ENCODE measurements at places on chromosomes 12 and 14. TPM values are rescaled to one million over a fixed set of nuclear protein-coding genes. Genes with fewer than 3 reads are reported as not detected.

DNA sequence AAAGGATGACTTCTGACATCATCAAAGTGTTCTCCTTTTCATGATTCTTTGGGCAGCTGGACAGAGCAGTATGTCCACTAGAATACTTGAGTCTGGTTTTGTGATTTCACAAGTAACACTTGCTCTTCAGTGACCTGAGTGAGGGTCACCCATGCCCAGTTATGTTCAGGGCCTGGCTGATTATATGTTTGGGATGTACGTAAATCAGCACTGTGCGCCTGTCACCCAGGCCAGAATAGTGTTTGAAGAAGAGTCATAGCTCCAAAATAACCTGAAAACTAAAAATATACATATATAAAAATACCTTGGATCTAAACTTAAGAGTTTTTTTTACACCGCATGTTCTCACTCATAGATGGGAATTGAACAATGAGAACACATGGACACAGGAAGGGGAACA lies 3.8 kb downstream of the BICD1 start:
- no peak for DNase-seq

GRCh38 chr14:23723911-23724310 lies 87.7 kb downstream of the DHRS2 start:
- DNase-seq = no peak

GRCh38 chr12:127355061-127355841 lies 911.7 kb upstream of the TMEM132C start:
- no peak for DNase-seq

GRCh38 chr12:44294649-44295048 lies 458.8 kb downstream of the TMEM117 start:
- DNase-seq = no peak

DNA sequence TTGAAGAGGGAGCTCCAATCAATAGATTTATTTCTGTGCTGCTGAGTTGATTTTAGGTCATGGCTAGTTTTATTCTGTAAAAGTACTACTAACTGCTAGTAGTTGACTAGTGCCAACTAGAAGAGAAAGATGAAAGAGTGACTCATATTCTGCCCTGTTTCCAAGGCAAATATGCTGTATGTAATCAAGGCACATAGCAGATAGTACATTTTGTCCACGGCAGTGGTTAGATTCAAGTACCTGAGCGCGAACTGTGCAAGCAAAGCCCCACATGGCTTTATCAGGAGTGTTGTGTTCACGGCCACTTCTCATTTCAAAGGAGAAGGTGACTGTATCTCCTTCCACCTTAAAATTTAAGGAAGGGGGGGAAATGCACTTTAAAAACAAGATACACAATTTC lies 126.8 kb downstream of the TRAFD1 start:
- DNase-seq = no peak

DNA sequence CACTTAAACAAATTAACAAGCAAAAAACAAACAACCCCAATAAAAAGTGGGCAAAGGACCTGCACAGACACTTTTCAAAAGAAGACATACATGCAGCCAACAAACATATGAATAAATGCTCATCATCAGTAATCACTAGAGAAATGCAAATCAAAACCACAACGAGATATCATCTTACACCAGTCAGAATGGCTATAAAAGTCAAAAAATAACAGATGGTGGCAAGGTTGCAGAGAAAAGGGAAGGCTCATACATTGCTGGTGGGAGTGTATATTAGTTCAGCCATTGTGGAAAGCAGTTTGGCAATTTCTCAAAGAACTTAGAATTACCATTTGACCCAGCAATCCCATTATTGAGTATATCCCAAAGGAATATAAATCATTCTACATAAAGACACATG lies 34.6 kb upstream of the NT5DC3 start:
- no peak for DNase-seq

- DNase-seq = no peak
Observed at GRCh38 chr12:50111395-50111692, 692 bp upstream of the COX14 start.

- DNase-seq = no peak
Observed at GRCh38 chr12:4051596-4051995, 178.4 kb upstream of the PARP11 start.

DNA sequence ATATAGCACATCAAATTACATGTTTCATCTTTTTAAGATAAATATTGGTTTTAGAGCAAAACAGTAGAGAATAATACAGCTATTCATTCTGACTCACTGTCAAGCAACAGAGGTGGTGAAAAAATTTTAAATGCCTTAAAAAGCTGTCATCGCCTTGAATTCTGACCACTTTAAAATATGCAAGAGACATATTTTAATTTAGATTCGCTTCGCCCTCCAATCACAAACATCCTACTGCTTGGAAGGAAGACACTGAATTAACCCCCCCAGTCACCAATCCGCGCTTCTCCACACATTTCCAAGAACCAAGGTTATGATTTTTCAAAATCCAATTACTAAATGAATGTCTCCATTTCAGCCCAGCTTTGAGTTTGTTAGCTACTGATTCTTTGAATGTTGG lies 112.4 kb downstream of the TMEM132D start:
- DNase-seq = no peak

- DNase-seq = no peak
Observed at GRCh38 chr12:94545935-94546771, 86.5 kb upstream of the CEP83 start.

DNA sequence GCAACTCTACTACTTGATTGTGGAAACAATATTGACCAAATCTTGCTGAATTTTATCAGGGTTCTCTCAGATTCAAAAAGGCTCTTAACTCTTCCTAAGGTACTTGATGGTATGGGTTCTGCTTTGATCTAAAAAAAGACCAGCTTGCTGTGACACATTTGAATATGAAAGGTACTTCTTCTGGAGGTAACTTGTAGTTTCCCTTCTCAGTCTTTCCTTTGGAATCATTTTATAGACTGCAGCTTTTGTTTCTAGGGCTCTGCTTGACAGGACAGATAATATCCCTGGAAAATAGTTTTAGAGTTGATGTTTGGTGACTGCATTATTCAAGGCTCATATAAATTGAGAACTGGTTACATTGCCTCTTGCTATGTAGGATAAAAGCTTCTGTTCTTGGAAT lies 251.9 kb downstream of the FUT8 start:
- no peak for DNase-seq

DNA sequence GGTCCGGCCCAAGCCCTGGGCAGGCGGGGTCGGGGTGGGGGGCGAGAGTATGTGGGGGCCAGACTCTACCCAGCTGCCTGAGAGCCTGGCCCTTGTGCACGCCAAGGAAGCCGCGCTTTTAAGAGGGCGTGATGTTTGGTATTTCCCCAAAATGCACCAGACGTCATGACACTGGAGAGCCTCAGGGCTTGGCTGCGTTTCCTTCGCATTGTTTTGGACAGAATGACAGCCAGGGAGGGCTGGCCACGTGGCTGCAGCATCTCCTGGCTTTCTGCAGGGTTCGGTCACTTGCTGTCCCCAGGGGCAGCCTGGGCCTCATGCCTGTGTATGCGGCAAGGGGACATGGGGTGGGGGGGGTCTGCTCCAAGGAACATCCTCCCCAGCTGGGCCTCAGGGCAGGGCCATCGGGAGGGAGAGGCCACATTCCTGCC lies 16.1 kb upstream of the NUDT14 start:
- peak; percentile 82 for DNase-seq

- no peak for DNase-seq
Observed at GRCh38 chr12:47351526-47351925, 271.8 kb upstream of the AMIGO2 start.

The CD163L1 gene
- total RNA-seq = 2.2 TPM

The RERG gene
- 2.5 TPM for total RNA-seq

The DBX2 gene
- not detected for total RNA-seq

The FOXN4 gene
- total RNA-seq = not detected

The ANKRD33 gene
- not detected for total RNA-seq

The NGB gene
- not detected for total RNA-seq
